Cardiac septum (tissue), 1 donor: ENCODE measurements at places on chromosomes 6 and 20.

DNA sequence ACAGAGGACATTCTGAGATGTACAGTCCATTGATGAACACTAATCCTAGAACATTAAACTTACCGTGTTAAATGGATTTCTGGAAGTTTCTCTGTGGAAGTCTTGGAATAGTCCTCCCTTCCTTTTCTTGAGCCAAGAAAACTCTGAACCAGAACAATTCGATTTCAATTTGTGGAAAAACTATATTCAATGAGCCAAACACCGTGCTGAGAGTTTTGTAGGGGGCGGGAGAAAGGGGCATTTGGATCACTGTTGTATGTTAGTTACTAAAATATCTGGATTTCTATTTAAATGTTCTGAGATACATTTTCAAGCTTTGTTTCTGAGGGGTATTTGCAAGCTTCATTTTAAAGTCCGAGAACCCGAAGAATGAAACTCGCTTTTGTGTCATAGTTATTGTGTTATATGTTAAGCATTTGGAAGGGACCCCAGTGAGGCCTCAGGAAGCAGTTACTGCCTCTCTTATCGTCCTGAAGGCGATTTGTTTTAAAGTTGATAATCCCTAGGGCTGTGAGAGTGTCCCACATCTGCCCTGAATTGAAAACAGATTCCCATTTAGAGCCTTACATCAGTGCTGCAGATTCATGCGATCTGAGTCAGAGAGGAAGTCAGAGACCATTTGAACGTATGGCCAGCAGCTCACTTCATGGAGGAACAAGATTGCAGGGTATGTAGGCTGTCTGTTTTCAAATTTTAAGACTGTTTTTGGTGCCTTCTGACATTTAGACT lies 70.8 kb upstream of the SASH1 start:
- DNase-seq, result no peak

GRCh38 chr6:159832946-159833345 lies 32.9 kb downstream of the PNLDC1 start:
- DNase-seq, result no peak

GRCh38 chr6:113004054-113004453 lies 656.9 kb downstream of the RFPL4B start:
- DNase-seq, result no peak

GRCh38 chr20:49320460-49320859 lies 42.6 kb upstream of the ZNFX1 start:
- no peak for DNase-seq

GRCh38 chr20:58005581-58006345 lies 222.7 kb downstream of the ANKRD60 start:
- DNase-seq, result no peak

DNA sequence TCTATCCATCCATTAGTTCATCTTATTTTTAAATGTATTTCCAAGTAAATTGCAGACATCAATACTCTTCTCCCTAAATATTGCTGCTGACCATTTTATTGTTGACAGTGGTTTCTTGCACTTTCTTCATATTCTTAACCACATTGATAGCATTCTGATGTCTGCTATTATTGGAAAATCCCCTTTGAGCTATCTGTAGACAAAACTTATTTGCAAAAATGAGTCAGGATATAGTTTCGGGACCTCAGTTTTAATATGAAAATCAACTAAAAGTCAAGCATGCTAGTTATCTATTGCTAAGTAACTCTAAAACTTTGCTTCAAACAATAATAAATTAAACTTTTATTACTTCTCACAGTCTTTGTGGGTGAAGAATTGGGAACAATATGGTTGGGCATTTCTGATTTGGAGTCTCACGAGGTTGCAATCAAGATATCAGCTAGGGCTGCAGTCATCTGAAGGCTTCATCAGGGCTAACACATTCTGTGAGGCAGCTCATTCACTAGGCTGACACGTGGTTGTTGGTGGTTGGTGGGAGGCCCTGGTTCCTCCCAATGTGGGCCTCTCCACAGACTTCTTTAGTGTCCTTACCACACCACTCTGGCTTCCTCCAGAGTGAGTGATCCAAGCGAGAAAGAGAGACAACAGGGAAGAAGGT lies 32.7 kb downstream of the CD109 start:
- no peak for DNase-seq

GRCh38 chr20:2042400-2042799 lies 48.5 kb upstream of the PDYN start:
- DNase-seq, result no peak

DNA sequence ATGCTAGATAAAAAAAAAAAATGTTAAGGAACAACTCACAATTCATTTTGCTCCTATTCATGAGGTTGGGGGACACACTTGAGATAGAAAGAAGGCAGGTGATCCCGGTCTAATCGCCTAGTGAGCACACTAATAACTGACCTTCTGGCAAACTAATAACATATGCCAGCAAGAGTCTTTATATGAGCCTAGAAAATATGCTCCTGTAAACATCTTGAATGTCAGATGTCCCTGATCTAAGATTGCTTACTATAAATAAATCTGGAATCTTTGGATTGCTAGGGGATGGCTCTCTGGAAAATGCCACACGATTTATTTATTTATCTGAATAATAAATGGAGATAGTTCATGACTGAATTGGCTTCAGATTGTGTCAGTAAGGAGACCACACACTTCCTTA lies 821.9 kb downstream of the GRIK2 start:
- no peak for DNase-seq

DNA sequence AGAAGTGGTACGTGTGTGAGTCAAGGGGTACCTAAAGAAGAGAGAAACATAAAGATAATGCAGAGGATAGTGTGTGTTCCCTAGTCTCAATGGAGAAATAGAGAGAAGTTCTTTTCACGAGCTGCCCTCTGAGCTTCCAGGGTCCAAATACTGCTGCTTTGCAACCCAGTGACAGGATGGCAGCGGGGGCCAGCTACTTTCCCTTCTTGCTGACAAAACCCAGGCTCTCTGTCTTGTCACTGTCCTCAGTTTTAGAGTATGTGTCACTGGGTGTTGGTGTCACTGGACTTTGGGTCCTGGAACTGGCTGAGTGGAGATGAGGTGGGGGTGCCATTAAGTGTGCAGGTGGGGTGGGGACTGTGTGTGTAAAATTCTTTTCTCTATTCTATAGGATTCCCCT lies 265.6 kb downstream of the CDC5L start:
- no peak for DNase-seq

GRCh38 chr6:135913785-135914184 lies 62.3 kb downstream of the PDE7B start:
- no peak for DNase-seq

DNA sequence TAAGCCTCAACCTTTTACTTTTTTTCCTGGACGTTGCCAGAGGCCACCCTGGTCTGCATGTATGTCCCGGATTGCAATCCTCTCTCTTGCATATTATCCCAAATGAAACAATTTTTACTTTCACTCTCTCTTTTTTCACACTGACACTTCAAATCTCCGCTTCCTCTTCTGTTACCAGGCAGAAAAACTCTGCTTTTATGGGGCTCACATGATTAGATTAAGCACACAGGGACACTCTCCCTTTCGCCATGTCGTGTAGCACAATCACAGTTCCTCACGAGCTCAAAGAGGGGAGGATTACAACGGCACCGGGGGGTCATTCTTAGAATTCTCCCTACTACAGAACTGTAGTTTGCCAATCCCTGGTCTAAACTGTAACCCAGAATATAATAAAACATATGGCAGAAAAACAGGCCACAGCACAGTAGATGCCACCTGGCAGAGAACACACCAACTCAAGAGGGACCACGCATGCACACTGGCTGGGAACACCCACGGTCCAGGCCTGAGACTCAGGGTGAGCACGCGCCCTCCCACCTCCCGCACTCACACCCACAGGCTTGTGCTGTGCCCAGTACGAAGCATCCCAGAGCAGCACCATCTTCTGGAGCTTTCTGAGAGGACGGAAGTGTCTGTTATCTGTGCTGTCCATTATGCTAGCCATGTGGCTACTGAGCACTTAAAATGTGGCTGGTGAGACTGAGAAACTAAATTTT lies 288.7 kb downstream of the KIF16B start:
- DNase-seq, result no peak
